ENCODE measurements at places on chromosomes 1 and 21.

DNA sequence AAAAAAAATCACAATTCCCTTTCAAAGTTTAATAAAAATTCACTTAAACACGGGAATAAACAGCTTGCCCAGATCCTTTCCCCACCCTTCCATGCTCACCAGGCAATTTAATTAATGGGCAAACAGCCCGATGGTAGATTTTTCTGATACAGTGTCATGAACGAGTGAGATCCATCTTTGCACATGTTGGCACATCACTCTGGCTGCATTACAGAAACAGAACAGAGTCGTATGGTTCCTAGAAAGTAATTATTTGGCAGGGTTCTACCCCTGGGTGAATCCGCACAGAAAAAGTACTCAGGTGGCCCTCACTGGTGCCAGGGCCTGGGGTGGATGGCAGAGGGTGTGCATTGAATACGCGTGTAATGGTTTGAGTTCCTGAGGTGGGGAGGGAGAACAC, 24.6 kb upstream of the OVAAL start:
- DNase-seq: no peak

DNA sequence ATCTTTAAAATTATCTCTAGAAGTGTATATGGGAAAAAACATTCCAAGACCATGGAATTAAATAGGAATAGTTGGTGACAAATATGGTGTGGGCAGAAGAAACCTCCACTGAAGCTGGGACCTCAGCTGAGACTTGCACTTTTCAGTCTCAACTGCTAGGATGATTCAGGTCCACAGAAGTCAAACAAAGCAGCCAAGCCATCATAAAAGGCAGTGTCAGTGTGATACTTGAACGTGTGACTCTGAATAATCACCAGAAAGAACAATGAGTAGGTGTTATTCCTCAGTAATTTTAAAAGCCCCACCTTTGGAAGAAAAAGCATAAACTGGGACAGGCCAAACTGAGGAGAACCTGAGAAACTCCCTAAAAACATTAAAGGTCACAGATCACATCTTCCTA, 90.7 kb downstream of the ZNF281 start:
- DNase-seq: peak; percentile 23

DNA sequence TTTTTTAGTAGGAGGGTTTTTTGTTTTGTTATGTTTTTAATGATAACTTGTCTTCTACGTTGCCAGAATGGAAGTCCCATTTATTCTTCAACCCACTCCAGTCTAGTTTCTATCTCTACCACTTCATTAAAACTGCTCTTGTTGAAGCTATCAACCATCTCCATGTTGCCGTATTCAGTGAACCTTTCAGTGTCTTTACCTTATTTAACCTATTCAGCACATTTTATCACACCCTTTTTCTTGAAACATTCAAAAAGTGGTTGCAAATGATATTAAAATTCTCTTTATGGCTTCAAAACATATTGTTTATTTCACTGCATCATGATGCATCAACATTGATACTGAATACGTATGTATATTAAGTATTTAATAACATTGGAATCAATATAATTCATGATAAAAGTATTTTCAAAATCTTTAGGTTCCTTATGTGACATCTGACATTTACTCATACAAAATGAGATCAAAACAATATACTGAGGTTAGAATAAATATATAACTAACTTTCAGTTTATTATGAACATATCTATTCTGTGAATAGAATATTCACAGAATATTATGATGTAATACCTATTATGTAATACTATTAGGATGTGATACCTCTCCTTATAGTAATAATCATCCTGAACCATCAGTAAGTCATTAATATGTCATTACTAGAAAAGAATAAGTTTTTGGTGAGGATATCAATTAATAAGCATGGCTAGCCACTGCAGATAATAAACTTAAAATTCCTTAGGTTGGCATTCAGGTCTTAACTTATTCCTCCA, 52.0 kb upstream of the ADAR start:
- no peak for DNase-seq

GRCh38 chr1:56506951-56507491, 72.3 kb downstream of the PLPP3 start:
- no peak for DNase-seq

- DNase-seq: no peak
These were observed 24.9 kb upstream of the PDXK start for GRCh38 chr21:43693981-43694380.

DNA sequence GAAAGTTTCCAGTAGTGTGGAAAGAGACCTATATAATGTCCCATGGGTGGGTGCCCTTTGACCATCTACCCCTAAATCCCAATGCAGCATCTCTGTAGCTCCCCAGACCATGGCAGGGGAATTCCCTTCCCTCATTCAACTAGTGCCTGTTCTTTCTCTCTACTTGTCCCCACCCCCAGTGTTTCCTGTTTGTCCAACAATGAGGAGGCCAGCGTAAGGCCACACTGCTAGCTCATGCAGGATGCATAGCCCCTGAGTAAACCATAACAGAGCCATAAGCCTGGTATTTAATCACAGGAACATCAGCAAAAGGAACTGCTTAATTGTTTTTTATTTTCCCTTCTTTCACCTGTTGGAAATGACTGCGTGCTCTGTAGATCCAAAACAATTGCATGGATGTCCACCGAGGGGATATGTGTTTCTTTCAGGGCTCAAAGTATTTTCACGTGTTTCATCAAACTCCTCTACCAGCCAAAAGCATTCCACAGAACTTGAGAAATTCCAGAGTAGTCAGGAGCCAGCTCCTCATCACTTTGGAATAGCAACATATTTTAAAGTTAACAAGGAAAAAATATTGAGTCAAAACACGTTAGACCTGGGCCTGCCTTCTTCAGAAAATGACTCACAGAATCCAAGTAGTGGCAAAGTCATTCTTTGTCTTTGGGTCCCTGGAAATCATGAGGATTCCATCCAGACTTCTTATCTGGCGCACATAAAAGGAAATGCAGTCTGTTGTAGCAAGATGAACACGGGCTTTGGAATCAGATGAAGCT, 162.5 kb upstream of the SGIP1 start:
- peak; percentile 62 for DNase-seq

DNA sequence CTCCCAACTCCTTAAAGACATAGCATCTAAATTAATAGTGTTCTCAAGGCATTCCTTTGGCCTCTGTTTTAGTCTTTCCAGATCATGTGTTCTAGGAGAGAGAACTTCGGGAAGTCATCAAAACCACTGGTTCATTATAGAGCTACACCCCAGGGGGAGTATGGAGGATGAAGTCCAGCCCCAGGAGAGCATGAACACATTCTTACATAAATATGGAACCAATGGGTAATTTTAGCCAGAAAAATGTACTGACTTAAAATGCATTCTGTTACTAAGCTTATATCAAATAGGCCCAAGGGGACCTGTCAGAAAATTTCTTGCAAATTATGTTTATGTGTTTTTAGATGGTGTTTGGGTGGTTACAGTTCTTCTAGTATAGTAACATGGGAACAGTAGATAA, 165.2 kb downstream of the NTMT2 start:
- DNase-seq: no peak

- no peak for DNase-seq
These were observed 49.6 kb upstream of the KDM4A start for GRCh38 chr1:43600033-43601020.

DNA sequence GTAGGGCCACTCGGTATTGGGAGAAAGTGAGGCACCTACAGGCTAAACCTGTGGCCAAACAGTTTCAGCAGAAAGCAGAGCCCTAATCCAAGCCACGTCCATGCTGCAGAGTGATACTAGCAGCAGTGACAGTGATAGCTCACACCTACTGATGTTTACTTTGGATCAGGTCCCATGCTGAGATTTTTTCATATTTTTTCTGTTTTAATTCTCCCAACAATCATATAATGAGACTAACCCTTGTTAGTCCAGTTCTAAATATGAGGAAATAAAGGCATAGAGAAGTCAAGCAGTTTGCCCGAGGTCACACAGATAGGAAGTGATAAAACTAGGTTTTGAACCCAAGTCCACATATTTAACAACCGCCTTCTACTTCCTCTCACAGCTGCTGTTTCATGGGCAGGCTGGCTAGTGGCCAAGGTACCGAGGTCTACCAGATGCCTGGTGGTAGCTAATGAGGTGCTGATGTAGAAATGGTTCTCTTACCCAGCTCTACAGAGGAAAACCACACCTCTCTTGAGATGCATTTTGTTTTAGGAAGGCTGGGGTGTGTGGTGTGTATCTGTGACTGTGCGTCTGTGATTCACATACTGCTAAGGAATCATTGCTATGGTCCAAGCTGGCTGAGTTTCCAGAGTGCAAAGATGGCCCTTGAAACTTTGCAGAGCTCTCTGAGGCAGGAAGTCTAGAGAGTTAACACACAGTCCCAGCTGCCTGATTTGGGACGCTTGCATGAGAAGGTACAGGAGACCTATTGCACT, 80.3 kb upstream of the ARTN start:
- peak; percentile 35 for DNase-seq

GRCh38 chr1:173175514-173176145, 31.5 kb downstream of the TNFSF4 start:
- DNase-seq: no peak

GRCh38 chr1:234675572-234675971, 65.6 kb upstream of the IRF2BP2 start:
- no peak for DNase-seq

DNA sequence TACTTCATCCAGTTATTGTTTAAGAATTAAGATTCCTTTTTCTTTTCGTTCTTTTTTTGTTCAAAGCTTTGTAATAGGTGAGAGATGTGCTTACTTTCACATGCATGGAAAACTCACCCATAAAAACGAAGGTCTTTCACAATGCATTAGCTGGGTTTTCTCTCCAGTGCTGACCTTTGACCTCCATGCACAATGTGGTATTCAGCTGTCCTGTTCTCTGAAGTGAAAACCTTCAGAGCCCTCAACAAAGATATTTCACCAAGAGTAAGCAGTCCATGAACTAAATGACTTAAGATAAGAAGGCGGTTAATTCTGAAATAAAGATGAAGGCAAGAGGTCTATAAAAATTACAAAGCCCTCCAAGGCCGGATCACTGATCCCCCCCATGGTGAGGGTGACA, 77.1 kb upstream of the IPO9 start:
- no peak for DNase-seq

- peak; percentile 60 for DNase-seq
These were observed 87.1 kb downstream of the GPR88 start for GRCh38 chr1:100624886-100625610.

GRCh38 chr21:45857761-45858160, 123.8 kb upstream of the COL6A1 start:
- DNase-seq: no peak

- DNase-seq: no peak
These were observed 437.5 kb downstream of the SMYD3 start for GRCh38 chr1:246069581-246069980.

DNA sequence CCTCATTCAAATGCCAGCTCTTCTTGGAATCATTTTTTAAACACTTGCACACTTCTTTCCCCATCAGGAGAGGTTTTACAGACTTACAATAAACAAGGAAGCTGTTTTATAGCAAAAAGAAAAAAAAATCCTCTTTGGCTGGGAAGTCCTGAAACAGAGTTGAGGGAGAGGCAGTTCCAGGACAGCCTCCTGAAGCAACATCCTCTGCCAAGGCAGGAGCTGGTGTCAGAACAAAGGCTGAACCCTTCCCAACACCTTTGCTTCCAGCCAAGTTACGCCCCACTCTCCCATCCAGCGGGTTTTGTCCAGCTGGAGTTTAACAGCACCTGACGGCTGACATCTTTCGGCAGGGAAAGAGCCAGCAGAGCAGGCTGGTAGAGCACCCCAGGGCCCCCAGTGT, 287.8 kb downstream of the RRAGC start:
- DNase-seq: no peak

DNA sequence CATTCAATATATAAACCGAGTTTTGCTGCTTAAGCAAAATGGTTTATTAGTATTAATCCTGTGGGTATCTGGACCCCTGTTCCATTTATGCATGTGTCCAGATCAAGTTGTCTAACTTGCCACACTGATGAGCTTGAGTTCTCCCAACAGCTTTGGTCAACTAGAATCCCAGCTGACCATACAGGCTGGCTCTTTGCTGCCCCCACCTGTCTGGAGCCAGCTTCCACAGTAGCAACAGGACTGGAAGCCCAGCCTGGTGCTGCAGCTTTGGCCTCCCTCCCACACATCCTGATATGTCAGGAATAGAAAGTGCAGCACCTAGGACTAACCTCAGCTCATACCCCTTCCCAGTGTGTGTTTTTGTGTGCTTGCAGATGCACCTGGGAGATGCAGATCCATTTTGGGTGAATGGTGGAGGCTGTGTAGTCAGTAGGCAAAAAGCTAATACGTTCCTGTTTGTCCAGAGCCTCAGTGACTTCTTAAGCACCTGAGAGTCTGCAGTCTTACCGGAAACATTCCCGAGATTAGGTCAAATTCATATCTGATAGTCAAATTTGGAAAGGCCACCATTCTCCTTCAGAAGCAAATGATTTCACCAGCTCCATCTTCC, 40.9 kb upstream of the BEND5 start:
- peak; percentile 35 for DNase-seq

DNA sequence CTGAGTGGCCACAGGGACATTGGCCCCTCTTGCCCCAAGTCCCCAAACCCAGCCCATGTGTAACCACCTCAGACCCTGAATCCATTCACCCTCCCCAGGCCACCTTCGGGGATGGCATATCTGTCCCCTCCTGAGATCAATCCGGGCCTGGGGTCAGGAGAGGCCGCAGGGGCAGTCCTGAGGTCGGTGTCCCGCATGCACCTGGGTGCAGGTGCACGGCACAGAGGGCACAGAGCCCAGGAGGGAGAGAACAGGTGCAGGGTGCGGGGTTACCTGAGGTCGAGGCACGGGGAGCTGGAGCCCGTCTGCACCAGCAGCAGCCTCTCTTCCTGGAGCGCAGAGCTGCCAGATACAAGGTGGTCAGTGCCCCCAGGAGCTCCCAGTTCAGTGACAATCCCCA, 16.8 kb downstream of the PANK4 start:
- DNase-seq: no peak

- DNase-seq: no peak
These were observed 134.9 kb downstream of the VAV3 start for GRCh38 chr1:107830075-107830474.

DNA sequence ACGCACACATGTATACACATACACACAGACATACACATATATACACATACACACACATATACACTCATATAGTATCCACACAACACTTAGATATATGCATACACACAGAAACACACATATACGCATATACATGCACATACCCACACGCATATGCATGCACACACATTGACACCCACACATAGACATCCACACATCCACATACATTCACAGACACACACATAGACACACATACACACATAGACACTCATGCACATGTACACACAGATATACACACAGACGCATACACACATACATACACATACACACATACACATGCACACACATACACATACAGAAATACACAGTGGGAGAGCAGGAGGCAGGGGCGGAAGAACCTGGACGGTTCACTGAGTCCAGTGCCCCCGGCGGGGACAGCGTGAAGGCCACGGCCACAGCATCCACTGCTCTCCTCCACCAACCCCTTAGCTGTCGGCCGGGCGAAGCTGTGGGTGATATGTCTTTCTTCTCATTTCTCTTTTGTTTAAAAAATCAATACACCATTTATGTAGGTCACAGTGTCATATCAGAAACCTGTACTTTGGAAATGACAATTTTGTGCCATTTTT, 2.8 kb upstream of the C1QB start:
- DNase-seq: no peak

Measured in Caki2 (cell line).